ENCODE measurements at places on chromosomes 5 and 9.

GRCh38 chr9:9170439-9171134 lies 1371.0 kb upstream of the DMAC1 start:
- no peak for DNase-seq

DNA sequence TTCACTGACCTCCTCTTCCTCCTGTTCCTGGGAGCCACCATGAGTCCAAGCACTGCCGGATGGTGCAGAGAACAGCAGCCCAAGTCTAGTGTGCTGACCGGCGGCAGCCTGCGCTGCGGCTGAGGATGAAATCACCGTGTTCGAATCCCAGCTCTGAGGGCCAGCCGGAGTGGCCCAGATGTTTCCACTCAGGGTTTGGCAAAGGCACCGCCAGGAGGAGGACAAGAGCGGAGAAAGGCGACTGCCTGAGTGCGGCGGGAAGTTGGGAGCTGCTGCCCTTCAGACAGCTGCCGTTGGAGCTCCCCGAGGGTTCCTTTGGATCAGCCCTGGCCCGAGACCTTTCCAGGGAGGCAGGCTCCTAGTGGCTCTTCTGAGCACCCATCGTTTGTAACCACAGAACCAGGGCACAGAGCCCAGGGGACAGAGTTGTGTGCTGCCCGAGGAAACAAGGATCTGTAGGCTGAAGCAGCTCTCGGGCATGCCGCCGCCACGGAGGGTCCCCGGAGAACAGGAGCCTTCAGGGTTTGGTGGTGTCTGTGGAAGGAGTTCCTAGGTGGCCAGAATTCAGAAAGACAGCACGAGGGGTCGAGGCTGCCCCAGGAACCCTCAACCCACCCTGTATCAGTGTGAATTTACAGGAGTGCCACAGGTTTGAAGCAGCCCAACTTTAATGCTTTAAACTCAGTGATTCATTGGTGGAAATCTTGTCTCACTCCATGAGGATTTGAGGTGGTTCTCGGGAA lies 115.6 kb upstream of the COL5A1 start:
- DNase-seq: peak; percentile 36

GRCh38 chr5:83711982-83712601 lies 8.6 kb downstream of the HAPLN1 start:
- peak; percentile 43 for DNase-seq

DNA sequence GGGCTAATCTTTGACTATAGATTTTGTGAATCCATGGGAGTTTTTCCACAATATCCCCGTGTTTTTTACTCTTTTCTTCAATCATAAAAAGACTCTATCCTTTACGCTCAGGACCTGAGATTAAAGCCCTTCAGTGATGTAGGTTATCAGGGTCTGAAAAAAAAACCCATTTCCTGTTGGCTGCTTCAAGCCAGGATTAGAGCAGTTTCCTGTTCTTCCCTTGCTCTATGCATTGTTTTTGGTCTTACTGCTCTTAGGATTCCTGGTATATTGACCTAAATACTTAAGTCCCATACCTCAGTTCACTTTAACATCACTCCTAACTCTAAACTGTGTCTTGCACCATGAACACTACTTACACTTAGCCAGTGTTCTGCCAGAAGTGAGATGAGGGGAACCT lies 319.3 kb upstream of the CHD1 start:
- DNase-seq: no peak

GRCh38 chr5:88877826-88878225 lies 5.2 kb downstream of the MEF2C start:
- no peak for DNase-seq

- no peak for DNase-seq
Measured at GRCh38 chr5:67494186-67494855, 297.7 kb upstream of the CD180 start.

Data from left colon (tissue), 2 donors.